NCI-H1092 treated with DMSO at 0.1 percent for 48 hours (cell line): ENCODE measurements at places on chromosomes 6 and 20.
A peak's percentile ranks its signal among the peaks of the same experiment; 100 is the strongest.

- DNase-seq, result no peak
Observed at GRCh38 chr6:81713205-81713604, 39.3 kb downstream of the TENT5A start.

GRCh38 chr6:18293076-18293904 lies 29.0 kb upstream of the DEK start:
- no peak for DNase-seq

GRCh38 chr6:32943864-32944649 lies 3.2 kb upstream of the HLA-DMB start:
- no peak for DNase-seq

GRCh38 chr6:24931296-24931695 lies 4.5 kb downstream of the RIPOR2 start:
- no peak for DNase-seq

- DNase-seq, result no peak
Observed at GRCh38 chr6:72748759-72749158, 126.9 kb downstream of the KCNQ5 start.

DNA sequence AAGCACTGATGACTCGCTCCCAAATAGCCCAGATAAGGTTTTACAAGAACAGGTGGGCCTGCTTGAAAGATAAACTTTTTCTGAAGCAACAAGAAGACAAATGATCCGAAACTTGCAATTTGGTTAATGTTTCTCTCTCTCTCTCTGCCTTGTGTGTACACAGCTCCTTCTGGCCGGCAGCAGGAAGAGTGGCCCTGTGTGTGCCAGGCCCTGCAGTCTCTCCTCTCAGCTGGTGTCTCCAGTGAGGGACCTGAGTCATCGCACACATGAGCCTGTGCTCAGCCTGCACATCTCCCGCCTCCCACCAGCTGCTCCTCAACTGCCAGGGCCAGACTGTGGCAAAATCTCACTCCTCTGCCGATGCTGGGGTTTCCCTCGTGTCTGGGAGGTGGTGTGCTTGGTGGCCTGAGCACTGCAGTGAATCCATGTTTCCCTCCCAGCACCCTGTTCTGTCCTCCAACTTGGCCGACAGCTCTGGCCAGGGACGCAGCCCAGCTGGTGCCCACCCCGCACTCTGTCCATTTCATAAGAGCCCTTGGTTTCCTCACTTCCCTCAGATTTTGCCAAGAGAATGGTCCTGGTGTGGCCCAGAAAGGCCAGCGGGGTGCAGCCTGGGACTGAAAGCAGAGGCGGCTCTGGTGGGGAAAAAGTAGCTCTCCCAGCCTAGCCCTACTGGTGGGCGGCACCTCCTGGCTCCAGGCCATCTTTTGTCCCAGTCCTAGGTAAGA lies 49.4 kb downstream of the ERMARD start:
- peak; percentile 69 for DNase-seq

- DNase-seq, result no peak
Observed at GRCh38 chr6:25032934-25033333, 97.2 kb upstream of the RIPOR2 start.

DNA sequence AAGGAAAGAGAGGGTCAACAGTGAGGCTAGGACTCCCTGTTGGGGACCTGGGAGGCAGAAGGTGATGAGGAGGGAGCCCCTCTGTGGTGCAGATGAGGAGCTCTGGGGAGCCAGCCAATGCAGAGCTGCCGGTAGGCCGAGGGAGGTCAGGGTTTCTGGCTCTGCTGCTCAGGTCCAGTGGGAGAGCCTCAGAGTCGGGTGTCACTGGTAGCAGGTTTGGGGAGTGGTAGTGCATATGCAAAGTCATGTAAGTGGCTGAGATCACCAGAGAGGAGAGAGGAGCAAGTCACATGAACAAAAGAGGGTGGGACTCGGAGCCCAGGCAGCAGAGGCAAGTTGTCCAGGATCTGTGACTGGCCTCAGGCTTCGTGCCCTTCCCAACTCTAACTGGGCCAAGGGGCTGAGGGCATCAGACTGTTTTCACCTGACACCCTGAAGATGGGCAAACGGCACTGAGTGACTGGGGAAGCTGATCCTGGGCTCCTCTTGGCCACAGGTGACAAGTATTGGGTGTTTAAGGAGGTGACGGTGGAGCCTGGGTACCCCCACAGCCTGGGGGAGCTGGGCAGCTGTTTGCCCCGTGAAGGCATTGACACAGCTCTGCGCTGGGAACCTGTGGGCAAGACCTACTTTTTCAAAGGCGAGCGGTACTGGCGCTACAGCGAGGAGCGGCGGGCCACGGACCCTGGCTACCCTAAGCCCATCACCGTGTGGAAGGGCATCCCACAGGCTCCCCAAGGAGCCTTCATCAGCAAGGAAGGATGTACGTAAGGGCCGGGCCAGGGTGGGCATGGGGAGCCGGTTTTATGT lies 6.6 kb downstream of the MMP24OS start:
- no peak for DNase-seq

DNA sequence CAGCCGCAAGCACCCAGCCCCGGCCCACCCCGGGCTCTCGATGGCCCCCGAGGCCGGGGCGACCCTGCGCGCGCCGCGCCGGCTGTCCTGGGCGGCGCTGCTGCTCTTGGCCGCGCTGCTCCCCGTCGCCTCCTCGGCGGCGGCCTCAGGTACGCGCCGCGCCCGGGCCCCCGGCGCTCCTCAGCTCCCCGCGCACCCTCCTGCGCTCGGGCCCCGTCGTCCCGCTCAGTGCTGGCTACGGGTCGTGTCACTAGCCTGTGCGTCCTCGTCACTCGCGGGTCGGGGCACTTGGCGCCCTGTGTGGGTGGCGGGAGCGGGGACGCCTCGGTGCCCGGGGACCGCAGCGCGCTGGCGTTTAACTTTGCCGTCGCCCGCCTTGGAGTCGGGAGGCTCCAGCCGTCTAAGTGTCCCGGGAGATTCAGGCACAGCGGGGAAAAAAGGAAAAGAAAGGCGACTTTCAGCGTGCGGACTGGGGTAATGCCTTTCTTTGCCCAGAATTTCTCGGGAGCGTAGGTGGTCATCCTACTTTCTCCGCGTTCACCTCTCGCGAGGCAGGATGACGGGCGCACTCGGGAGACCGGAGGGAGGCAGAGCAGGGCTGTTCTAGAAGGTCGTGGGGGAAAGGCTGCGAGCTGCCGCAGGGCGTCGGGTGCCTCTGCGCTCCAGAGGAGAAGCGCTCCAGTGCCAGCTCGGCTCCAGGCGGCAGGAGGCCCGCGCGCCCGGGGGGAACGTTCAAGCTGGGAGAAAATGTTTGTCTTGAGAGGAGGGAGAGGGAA lies 545 bp downstream of the FNDC1 start:
- DNase-seq, result peak; percentile 5

DNA sequence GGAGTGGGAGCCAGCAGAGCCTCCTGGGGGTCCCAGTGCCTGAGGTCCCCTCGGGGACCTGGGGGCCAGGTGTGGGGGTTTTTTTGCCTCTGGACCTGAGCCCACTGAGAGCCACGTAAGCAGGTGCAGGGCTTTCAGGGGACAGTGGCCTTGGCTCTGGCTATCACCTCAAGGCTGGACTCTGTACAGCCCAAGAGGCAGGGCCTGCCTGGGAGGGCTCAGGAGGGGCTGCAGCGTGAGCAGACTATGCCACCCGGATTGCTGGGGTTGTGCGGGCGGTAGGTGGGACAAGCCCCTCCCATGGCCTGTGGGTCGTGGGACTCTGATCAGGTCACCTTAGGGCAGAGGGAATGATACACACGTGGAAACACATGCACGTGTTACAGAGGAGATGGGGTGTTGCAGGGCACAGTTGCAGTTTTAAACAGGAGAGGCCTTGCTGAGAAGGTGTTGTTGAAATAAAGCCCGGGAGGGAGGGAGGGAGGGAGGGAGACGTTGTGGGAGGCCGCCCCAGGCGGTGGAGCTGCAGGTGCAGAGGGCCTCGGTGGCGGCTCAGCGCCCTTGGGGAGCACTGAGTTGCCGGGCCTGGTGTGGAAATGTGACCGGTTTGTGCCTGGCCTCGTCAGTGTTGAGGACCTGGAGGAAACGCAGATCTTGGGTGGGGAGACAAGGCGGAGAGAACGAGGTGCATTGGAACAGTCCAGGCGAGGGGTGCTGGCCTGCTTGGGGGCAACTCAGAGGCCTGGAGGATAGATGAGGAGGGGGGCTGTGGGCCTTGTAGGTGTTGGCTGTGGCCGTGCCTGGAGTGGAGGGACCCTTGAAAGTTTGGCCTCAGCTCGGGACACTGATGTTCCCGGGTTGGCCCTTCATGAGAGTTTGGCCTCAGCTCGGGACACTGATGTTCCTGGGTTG lies 2.3 kb downstream of the TCEA2 start:
- DNase-seq, result no peak

GRCh38 chr20:13898012-13898612 lies 92.3 kb downstream of the SEL1L2 start:
- DNase-seq, result no peak

DNA sequence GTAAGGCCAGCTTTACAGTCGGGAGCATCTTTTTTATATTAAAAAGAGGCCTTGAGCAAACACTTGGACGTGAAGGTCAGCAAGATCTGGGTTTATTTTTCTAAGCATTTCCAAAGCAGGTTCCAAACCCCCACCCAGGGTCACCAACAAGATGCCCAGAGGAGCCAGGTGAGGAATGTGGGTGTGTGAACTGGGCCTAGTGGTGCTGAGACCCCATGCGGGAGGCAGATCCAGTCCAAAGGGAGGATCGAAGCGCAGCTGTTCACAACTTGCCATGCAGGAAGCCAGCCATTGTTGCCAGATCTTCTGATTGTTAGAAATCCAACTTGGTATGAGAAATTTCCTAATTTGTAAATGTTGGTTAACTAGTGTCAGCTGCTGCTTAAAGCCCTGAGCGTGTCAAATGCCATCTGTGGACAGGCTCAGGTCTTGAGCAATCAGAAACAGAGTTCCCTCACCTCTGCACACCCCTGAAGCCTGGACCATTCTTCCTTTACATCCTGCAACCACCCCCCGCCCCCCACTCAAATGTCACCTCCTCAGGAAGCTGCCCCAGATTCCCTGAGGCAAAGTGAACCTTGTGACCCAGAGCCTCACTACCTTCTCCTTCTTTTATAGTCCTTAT lies 46.5 kb downstream of the NFATC2 start:
- no peak for DNase-seq

DNA sequence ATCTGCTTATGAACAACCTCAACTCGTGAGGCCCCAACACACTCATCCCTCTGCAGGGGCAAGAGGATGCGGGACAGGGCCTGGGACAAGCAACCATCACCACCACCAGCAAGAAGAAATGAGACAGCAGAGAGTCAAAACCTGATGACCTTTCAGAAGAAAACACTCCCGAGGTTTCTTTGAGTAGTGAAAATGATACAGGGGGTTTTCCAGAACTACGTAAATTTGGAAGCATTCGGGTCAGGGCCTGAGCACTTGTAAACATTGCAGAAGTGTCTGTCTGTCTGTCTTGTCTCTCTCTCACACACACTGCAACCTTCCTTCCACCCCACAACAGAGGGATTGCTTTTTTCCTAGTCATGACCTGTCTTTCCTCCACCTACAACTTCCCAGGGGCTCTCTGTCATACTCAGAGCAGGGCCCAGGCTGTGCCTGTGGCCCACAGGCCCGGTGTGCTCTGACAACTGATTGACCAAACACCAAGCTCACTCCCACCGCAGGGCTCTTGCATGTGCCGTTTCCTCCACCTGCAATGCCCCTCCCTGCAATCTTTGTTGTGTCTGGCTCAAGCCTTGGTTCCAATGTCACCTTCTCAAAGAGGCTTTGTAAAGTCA lies 90.9 kb downstream of the BMP7 start:
- DNase-seq, result no peak

- no peak for DNase-seq
Observed at GRCh38 chr6:30238178-30238795, 25.1 kb upstream of the TRIM26 start.

GRCh38 chr6:95581073-95581472 lies 3.7 kb downstream of the MANEA start:
- no peak for DNase-seq

DNA sequence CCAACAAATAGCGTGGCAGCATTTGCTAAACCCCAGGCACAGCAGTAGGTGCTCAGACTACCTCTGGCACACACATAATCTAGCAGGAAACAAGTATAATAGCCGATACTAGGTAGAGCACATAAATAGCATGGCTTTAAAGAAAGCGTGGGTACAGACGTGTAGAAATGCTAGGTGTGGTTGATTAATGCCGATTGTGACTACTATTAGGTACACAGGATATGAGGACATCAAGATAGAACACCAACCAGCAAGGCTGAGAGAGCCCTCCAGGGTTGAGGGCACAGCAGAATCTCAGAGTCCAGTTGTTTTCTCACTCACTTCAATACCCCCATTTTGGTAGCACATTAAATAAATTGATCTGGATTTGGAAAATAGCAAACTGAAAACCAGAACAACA lies 100.5 kb downstream of the PKHD1 start:
- DNase-seq, result no peak

- DNase-seq, result no peak
Observed at GRCh38 chr6:111666847-111667246, 61.2 kb upstream of the TRAF3IP2 start.

DNA sequence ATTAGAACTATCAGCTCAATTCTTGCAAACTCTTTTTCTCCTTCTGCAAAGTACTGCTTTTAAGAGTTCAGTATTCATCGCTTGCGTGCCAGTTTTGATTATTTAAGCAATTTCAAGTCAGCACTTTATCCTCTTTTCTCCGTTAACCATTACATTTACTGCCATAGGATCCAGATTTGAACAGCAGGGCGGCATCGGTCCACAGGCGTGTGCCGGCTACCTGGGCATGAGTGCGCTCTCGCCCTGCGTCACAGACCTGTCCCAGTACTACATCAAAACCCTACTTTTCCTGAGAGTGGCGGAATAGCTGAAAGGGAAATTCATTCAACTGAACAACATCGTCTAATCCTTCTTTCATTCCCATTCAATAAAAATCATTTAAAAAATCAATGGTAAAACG lies 53.4 kb downstream of the MYLK4 start:
- DNase-seq, result no peak

- no peak for DNase-seq
Observed at GRCh38 chr6:31727034-31727716, 1.9 kb downstream of the DDAH2 start.

DNA sequence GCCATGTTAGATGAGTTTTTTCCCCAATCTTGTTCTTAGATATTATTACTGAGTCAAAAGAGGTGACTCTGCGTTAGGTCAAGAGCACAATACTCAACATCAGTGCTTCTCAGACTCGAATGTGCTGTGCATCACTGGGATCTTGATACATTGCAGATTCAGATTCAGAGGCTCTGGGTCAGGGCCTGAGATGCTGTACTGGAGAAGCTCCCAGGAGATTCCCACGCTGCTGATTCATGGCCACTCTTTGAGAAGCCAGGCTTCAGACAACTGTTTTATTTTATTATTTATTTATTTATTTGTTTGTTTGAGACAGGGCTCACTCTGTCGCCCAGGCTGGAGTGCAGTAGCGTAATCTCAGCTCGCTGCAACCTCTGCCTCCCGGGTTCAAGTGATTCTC lies 41.4 kb upstream of the ARID1B start:
- DNase-seq, result no peak

- DNase-seq, result no peak
Observed at GRCh38 chr20:37600486-37600885, 72.8 kb upstream of the BLCAP start.

- DNase-seq, result no peak
Observed at GRCh38 chr6:117951783-117952182, 44.7 kb downstream of the SLC35F1 start.

- no peak for DNase-seq
Observed at GRCh38 chr20:52309181-52309580, 117.6 kb upstream of the ZFP64 start.
